Cortex of kidney (tissue), 1 donor: ENCODE measurements at places on chromosomes 13 and 19.

DNA sequence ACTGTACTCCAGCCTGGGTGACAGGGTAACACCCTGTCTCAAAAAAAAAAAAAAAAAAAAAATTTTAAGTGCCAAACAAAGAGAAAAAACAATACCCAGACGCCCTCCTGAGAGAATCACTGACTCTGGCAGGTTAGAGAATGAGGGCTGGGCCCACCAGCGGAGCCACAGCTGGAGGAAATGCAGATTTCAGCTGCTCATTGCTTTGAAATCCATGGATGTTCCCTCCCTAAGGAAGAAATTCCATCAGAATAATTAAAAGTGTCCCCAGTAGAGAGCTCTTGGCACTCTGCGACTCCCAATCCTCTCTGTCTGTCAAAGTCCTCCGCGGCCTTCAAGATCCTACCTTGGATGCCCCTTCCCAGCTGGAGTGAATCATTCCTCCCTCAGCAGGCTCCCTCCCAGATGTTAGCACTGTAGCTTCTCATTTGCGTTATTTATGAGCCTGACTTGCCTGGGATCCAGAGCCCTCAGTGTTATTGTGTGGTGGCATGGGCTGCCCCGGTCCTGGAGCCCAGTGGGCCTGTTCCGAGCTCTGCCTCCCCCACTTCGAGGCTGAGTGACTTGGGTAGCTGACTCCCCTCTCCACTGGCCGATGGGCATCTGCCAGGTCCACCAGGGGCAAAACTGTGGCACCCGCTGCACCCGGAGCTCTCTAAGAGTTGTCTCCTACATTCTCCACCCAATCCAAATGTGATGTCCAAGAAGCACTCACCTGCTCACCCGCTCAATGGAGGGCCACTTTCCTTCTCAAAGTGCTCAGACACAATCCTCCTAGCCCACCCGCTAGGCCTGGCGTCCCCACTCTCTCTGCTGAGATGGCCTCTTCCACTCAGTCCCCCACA is 47.0 kb downstream of the SERP2 start:
- DNase-seq: no peak

- DNase-seq: no peak
Observed at GRCh38 chr13:76825430-76825829, 60.8 kb downstream of the KCTD12 start.

DNA sequence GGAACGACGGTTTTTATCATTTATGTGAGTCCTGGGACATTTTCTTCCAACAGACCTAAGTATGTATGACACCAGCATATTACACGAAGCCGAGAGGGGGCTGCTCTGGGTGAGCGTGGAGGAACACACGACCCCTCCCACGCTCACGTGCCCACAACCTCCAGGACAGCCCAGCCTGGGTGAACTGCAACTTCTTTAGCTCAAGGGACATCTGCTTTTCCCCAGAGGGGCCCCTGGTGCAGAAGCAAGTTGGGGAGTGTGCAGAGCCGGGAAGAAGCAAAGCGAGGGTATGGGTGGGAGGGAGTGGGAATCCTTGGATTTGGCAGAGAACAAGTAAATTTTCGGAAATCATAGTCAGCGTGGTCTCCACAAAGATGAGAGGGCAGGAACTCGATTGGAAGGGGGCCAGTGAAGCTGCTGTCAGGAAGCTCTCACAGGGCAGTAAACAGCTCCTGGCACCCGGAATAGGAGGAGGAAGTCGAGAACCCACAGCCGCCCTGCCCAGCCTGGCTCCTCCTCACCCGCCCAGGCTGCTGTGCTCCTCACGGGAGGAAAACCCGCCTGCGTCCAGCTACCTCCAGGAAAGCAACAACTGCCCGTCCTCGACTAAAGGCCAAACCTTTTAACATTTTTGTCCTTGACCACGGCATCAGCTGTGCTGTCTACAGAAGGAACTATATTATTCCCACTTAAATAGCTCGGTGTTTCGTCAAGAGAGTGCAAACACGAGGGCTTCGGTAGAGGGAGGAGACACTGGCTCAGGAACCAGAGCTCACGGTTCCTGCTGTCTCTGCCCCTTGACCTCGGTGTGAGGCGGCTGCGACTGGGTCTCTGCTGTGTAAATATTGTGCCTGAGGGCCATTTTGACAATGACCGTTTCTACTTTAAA is 17.2 kb upstream of the CFAP97D2 start:
- no peak for DNase-seq

DNA sequence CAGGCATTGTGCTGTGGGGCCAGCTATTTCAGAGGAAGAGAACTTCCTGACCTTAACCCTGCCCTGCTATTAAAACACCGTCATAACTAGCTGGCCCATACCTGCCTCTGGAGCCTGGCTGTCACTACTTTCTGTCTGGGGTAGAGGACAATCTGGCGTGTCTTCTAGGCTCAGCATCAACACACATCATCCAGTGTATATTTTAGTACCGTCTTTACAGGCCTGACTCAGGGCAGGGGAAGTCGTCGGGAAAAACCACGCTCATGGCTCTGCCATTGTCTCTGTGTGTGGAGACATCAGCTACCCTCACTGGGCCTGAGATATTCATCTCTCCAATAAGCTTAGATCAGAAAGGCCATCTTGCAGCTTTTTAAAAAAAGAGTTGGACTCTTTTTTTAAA is 151.1 kb downstream of the KATNAL1 start:
- no peak for DNase-seq

GRCh38 chr19:31177246-31177645 is 172.0 kb downstream of the TSHZ3 start:
- no peak for DNase-seq

DNA sequence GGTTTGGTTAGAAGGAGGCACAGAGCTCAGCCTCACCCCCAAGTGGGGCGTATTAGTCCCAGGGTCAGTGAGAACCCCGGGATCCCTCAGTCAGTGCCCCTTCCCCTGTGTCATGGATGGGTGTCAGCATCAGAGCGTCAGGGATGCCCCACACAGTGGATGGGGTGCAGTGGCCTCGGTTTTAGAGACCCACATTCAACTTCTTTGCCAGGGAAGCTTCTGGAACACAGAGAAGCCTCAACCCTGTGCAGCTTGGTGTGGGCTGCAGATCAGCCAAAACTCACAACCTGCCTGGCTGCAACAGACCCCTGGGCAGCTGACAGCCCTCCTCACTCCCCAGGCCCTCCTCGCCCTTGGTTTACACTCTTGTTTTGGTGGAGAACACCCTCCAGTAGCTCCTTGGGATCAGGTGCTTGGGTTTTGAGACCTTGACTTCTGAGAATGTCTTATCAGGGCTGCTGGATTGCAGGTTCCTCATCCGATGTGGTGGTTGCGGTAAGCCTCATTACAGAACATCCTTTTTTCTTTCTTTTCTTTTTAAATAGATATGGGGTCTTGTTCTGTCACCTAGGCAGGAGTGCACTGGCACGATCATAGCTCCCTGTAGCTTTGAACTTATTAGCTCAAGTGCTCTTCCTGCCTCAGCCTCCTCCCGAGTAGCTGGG is 11.0 kb downstream of the ZNF333 start:
- DNase-seq: no peak

- no peak for DNase-seq
Observed at GRCh38 chr13:20428666-20429644, 96.7 kb downstream of the CRYL1 start.

DNA sequence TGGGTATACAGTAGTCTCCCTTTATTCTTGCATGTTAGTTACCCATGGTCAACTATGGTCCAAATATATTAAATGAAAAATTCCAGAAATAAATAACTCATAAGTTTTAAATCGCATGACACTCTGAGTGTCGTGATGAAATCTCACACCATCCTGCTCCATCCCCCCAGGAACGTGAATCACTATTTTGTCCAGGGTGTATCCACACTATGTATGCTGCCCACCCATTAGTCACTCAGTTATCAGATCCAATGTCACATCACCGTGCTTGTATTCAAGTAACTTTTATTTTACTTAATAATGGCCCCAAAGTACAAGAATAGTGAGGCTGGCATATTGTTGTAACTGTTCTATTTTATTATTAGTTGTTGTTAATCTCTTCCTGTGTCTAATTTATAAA is 115.8 kb upstream of the SERP2 start:
- DNase-seq: no peak

- DNase-seq: no peak
Observed at GRCh38 chr19:38920602-38921419, 8.8 kb upstream of the CCER2 start.

- DNase-seq: no peak
Observed at GRCh38 chr13:22168437-22169190, 497.7 kb downstream of the FGF9 start.

GRCh38 chr13:105365021-105365550 is 1170.4 kb downstream of the EFNB2 start:
- DNase-seq: no peak

GRCh38 chr13:24922387-24922744 is 158.4 kb downstream of the RNF17 start:
- DNase-seq: no peak

GRCh38 chr13:95403349-95404140 is 102.3 kb upstream of the ABCC4 start:
- DNase-seq: no peak

DNA sequence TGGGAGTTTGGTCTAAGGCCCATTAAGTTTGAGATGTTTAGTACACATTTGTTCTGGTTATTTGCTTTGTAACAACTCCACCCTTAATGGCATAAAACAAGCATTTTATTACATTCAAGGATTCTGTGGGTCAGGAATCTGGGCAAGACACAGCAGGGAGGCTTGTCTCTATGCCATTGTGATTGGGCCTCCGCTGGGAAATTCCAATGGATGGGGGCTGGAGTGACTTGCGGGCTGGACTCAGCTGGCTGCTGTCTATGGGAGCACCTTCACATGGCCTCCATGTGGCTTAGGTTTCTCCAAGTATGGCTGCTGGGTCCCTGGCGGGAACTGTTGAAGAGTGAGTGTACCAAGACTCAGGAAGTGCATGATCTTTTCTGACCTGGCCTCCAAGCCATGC is 159.0 kb downstream of the PAN3 start:
- no peak for DNase-seq

DNA sequence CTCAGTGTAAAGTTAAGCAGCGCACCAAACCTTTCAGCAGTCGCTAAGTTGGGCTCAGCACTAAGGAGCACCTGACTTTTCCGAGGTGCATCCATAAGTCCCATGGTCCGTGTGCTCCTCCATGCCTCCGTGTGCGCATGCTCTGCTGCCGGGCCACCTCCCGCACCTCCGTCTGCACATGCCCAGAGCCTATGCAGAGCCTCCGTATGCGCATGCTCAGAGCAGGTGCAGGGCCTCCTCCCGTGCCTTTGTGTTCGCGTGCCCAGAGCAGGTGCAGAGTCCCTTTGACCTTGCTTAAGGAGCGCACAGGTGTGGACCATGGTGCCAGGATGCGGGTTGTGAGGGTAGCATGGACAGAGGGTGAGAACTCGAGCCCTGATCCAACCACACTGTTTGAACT is 46.0 kb downstream of the ATP11A start:
- no peak for DNase-seq

- DNase-seq: no peak
Observed at GRCh38 chr13:98517576-98518310, 59.2 kb downstream of the STK24 start.

GRCh38 chr13:70788074-70788473 is 679.8 kb upstream of the KLHL1 start:
- DNase-seq: no peak
